ENCODE measurements at places on chromosomes 12 and 14.
A peak's percentile ranks its signal among the peaks of the same experiment; 100 is the strongest.

- no peaks in the 10 kb centered on the region for H3K36me3 ChIP-seq
- DNase-seq, result no peak
- H3K4me3 ChIP-seq, result no peak overlapping the region
- no peaks in the 10 kb centered on the region for H3K27me3 ChIP-seq
These were observed 4.0 kb upstream of the MGAT4C start for GRCh38 chr12:86260183-86260582.

DNA sequence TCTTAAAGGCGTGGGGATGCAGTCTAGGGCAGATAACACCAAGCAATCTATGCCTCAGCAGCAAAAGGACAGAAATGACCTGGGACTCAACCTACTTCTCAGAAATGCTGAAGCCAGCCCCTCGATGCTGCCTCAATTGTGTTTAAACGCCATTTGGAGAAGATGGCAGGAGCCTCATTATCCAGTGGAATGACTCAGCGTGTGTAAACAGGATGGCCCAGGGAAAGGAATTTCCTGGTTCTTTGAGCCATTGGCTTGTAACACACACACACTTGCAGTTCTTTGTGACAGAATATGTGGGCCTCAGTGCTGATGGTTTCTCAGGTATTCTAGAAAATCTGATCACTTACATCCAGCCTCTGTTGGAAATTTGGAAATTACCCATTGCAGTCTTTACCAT, 154.3 kb downstream of the NTF3 start:
- no peak overlapping the region for H3K27ac ChIP-seq
- H3K4me3 ChIP-seq, result no peak overlapping the region
- peaks cover 23% of the 10 kb centered on the region for H3K4me1 ChIP-seq
- H3K27me3 ChIP-seq, result peaks cover 21% of the 10 kb centered on the region
- no peak for DNase-seq
- peaks cover 10% of the 10 kb centered on the region for H3K36me3 ChIP-seq

DNA sequence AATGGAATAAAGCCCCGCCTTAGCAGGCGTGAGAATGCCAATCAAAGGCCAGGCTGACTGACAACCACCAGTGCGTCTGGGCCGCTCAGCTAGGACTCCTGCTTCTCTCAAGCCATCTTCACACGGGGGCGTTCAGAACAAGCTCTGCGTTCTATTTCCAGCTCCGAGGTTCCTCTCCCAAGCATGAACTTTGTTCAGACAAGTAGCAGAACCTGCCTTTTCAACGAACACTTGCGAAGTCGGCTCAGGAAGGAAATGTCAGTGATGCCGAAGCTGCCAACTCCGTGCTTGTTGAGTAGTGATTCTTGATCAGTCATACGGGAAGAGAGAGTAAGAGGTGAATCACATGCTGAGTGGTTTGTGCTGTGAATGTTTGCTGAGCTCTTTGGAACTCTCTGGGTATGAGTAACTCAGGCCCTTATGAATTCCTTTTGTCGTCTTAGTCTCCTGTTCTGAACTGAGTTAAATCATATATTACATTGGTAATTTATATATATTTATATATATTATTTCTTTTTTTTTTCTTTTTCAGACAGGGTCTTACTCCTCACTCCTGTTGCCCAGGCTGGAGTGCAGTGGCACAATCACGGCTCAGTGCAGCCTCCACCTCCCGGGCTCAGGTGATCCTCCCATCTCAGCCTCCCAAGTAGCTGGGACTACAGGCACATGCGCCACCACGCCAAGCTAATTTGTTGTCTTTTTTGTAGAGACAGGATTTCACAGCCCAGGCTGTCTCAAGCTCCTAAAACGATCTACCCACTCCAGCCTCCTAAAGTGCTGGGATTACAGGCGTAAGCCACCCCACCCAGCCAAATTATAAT, 29.4 kb upstream of the BCL7A start:
- H3K27me3 ChIP-seq, result no peaks in the 10 kb centered on the region
- H3K36me3 ChIP-seq, result no peaks in the 10 kb centered on the region
- H3K4me1 ChIP-seq, result peaks cover 5% of the 10 kb centered on the region
- H3K4me3 ChIP-seq, result no peak overlapping the region

DNA sequence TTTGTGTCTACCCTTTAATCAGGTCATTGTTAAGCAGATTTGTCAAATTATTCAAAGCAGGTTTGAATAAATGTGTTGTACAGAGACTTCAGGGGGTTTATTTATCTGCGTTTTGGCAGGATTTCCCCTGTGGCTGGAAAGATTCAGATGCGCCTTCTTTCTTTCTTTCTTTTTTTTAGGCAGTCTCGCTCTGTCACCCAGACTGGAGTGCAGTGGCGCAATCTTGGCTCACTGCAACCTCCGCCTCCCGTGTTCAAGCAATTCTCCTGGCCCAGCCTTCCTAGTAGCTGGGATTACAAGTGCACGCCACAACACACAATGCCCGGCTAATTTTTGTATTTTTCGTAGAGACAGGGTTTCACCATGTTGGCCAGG, 6.3 kb upstream of the NANOGNB start:
- peaks cover 8% of the 10 kb centered on the region for H3K27me3 ChIP-seq
- no peak overlapping the region for H3K4me3 ChIP-seq
- peaks cover 5% of the 10 kb centered on the region for H3K4me1 ChIP-seq
- DNase-seq, result no peak
- H3K27ac ChIP-seq, result no peak overlapping the region

GRCh38 chr14:54267172-54267571, 129.6 kb upstream of the CDKN3 start:
- no peak overlapping the region for H3K4me3 ChIP-seq
- no peaks in the 10 kb centered on the region for H3K4me1 ChIP-seq
- DNase-seq, result no peak
- H3K36me3 ChIP-seq, result no peaks in the 10 kb centered on the region

- no peak overlapping the region for H3K27ac ChIP-seq
- H3K36me3 ChIP-seq, result no peaks in the 10 kb centered on the region
- no peaks in the 10 kb centered on the region for H3K27me3 ChIP-seq
These were observed 106.7 kb upstream of the MIS18BP1 start for GRCh38 chr14:45359746-45360145.

DNA sequence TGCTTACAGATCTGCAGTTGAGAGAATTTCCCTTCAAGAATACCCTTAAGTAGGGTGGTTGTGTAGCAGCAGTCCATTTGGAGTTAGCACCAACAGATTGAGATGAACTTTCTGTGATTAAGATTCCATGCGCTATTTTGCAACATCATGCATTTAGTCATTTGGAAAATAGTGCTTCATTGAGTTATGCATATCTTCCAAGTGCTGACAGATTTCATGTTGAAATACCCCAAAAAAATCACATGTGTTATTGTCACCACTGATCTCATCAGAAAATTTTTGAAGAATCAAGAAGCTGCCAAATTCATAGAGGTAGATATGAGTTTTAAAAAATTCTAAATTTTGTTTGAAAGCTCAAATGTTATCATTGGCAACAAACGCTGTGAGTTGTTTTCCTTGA, 35.5 kb upstream of the OSBPL8 start:
- no peak overlapping the region for H3K27ac ChIP-seq
- DNase-seq, result no peak
- H3K36me3 ChIP-seq, result no peaks in the 10 kb centered on the region
- H3K4me3 ChIP-seq, result no peak overlapping the region

DNA sequence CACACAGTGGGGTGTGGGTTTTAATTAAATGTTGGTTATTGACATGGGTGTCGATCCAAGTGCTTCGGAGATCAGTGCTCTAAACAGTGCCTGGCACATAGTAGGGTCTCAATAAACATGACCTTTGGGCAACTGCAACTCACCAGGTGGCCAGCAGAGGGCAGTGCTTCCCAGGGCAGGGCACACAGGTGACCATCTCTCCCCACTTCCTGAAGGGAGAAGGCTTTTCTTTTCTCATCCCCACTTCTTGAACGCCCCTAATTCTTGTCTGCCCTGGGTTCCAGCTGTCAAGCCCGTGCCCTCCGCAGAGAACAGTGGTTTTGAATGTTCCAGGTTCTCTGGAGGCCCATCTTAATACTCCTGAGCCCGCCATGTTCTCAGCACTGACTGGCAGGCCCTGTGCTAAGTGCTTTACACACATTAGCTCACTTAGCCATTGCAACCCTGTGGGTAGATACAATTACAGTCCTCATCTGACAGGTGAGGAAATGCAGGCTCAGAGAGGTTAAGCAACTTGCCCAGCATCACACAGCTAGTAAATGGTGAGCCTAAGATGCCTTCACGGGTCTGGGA, 16.3 kb downstream of the RAPGEF3 start:
- peaks cover 30% of the 10 kb centered on the region for H3K4me1 ChIP-seq
- DNase-seq, result no peak

GRCh38 chr12:6603095-6603567, 4.0 kb downstream of the CHD4 start:
- H3K27me3 ChIP-seq, result no peaks in the 10 kb centered on the region
- no peak for DNase-seq
- peaks cover 16% of the 10 kb centered on the region for H3K4me1 ChIP-seq
- H3K4me3 ChIP-seq, result peak overlapping the region; percentile 55
- H3K27ac ChIP-seq, result peak overlapping the region; percentile 38
- peaks cover 62% of the 10 kb centered on the region for H3K36me3 ChIP-seq

- DNase-seq, result no peak
- H3K27me3 ChIP-seq, result no peaks in the 10 kb centered on the region
These were observed 27.2 kb upstream of the NT5DC3 start for GRCh38 chr12:103868215-103868614.

DNA sequence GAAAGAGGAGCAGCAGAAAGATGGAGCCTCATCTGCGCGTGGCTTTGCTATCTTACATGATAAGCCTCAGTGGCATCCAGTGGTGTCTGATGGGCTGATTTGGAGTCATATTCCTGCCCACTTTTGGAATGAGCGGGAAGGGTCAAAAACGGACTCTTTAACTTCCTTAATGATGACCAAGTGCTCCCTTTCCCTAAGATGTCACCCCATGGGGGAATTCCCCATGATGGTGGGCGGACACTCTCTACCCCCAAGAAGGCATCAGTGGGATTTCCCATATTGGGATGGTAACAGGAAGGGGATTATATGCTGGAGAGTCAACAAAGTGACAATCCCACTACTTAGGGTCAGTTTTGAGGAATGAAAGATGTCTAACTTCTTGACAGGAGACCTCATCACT, 110.9 kb downstream of the GPATCH2L start:
- no peak overlapping the region for H3K4me3 ChIP-seq
- H3K36me3 ChIP-seq, result no peaks in the 10 kb centered on the region
- H3K4me1 ChIP-seq, result peaks cover 12% of the 10 kb centered on the region
- peaks cover 15% of the 10 kb centered on the region for H3K27me3 ChIP-seq
- DNase-seq, result peak; percentile 16

DNA sequence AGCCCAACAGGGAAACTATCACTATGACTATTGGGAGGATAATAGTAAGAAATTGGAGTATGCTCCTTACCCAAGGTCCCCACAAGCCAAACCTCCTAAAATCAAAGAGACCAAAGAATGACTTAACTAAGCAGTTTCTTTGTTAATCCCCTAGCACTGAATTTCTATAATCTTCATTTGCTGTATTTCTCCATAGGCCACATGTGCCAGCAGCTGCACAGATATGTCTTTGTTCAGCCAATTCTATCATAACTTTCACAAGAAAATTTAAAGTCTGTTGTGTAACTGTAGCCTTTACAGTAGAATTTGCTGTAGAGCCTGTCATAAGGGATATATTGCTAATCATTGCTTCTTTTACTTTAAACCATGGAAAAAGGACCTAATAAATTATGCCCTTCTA, 104.0 kb downstream of the RIN3 start:
- H3K36me3 ChIP-seq, result no peaks in the 10 kb centered on the region
- H3K27ac ChIP-seq, result no peak overlapping the region
- H3K4me1 ChIP-seq, result no peaks in the 10 kb centered on the region
- no peak for DNase-seq
- no peak overlapping the region for H3K4me3 ChIP-seq
- no peaks in the 10 kb centered on the region for H3K27me3 ChIP-seq

- peaks cover 16% of the 10 kb centered on the region for H3K4me1 ChIP-seq
- H3K4me3 ChIP-seq, result no peak overlapping the region
- DNase-seq, result no peak
These were observed 104.5 kb upstream of the SFSWAP start for GRCh38 chr12:131606218-131606901.

DNA sequence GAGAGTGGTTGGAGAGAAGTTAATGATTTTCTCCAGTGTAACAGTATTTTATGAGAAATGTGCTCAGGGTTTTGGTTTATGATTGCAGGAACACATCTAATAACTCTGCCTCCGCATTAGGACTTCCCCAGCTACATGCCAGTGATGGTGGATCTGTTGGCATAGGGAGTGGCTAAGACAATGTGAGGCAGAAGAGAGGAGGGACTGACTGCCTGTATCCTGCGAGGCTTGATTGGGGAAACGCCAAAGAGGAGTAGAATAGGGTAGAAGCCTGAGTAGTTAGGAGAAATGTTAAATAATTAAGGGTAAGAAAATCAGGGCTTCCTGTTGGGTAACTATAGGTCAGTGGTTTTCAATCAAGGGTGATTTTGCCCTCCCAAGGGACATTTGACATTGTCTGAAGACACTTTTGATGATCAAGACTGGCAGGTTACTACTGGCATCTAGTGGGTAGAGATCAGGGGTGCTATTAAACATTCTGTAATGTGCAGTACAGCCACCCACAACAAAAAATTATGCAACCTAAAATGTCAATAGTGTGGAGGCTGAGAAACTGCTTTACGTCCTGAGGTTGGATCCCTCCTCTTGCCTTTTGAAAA, 12.8 kb downstream of the TDG start:
- H3K4me1 ChIP-seq, result no peaks in the 10 kb centered on the region
- no peaks in the 10 kb centered on the region for H3K27me3 ChIP-seq
- H3K36me3 ChIP-seq, result peaks cover 35% of the 10 kb centered on the region
- DNase-seq, result no peak

- no peaks in the 10 kb centered on the region for H3K27me3 ChIP-seq
- no peak overlapping the region for H3K27ac ChIP-seq
- peaks cover 41% of the 10 kb centered on the region for H3K36me3 ChIP-seq
- no peak overlapping the region for H3K4me3 ChIP-seq
- no peak for DNase-seq
These were observed 42.9 kb downstream of the P2RX4 start for GRCh38 chr12:121252712-121253345.

DNA sequence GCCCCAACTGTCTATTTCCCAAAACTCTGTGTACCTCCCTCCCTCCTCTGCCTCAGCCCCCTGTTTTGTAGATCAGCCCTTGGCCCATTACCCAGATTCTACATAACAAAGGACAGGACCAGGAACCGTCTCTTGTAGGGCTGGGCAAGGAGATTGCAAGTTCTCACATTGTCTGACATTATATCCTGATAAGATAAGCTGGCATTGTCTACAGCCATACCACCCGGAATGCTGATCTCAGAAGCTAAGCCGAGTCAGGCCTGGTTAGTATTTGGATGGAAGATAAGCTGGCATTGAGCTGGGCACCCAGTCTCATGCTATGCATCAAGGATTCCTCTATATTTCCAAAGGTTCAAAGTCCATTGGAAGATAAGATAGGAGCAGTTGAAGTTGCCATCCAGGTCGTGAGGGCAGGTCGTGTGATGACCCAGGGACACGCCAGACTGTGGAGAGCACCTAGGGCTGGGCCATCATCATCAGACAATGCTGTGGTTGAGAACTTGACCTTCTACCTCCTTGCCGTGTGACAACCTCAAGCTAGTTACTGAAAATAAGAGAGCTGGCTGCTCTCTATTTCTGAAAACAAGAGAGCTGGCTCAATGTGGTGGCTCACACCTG, 29.5 kb downstream of the PHETA1 start:
- H3K27me3 ChIP-seq, result no peaks in the 10 kb centered on the region
- H3K4me1 ChIP-seq, result no peaks in the 10 kb centered on the region
- peaks cover 4% of the 10 kb centered on the region for H3K36me3 ChIP-seq
- no peak overlapping the region for H3K27ac ChIP-seq
- DNase-seq, result no peak

All from type B pancreatic cell (in vitro differentiated cells).